Stimulated activated CD4-positive, alpha-beta T cell treated with anti-CD3 and anti-CD28 coated beads, Interleukin-12 subunit alpha, Interleukin-12 subunit beta, amount 100 ng/mL, for 24 hours (primary cell): ENCODE measurements at places on chromosomes 5 and 9.

DNA sequence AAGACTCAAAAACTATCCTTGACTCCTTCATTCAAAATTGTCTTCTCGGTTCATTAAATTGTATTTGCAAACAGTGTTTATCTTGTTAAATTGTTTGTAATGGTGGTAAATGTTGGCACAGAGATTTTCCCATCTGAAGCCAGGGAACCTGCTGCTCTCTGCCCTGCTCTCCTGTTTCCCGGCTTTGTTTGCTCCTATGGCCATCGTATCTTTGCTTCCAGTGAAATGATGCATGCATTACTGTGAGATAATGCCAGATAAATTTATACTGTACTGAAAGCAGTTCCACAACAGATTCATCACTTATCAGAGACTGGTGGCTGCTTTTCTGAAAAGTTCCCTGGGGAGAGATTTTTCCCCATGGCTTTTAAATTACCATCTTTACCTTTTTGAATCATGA is 81.4 kb downstream of the CD180 start:
- DNase-seq: no peak

DNA sequence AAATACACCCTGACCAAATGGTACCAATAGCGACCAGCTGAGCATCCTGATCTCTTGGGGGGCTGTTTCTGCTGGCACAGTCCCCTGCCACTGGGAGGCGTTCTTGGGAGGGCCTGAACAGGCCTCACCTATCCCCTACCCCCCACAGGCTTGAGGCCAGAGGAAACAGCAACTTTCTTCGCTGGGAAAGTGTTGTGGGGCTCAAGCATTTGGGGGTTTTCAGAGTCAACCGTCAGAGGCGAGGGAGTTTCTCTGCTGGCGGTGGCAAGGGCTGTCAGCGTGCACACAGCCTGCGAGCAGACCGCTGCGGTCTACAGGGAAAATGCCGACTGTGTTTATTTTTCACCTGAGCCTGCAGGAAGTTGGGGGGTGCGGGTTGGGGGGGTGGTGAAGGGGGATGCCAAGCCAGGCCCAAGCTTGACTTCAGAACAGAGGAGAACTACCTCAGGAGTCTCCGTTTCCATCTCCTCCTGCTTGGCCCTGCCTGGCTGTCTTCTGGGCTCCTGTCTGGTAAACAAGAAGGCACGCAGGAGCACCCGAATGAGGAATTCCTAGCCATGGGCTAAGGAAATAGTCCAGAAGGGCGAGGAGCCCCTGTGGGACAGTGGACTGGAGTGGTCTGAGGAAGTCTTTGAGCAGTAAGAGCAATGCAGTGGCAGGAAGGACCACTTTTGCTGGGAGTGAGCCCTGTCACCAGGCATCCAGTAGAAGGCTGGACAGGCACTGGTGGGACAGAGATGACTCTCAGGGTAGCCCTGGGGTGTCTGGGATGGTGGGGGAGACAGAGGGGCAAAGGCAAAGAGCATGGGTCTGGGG is 18.1 kb downstream of the TCF7 start:
- DNase-seq: no peak

DNA sequence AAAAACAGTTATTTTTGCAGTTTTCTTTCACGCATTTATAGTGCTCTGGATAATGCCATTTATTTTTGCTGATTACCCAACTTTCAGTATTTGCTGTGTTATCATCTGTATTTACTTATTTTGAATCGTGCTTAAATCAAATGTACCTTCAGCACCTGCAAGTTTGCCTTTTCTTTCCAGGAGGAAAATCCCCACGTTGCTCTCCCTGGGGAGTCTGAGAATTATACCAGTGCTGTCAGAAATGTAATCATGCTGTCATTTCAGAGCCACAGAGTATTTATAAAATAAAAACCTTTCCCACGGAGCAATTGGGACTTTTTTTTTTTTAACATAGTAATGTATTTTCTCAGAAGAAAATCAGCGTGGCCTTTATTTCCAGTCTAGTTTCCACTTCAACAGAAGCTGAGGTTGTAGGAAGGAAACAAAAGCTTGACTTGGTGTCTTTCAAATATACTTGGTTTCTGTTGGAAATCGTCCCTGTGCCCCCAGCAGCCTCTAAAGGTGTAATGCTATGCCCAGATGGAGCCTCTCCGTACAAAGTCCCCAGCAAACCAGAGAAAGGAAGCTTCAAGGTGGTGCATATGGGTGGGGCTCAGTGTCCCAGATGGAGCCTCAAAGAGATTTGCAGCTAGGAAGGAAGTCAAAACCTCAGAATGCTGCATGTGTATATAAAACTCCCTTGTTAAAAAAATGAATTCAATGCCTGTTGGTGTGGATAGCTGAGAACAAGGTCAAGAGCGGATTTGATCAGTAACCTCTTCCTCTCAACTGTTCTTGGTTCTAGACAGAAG is 2.1 kb downstream of the GPR150 start:
- DNase-seq: no peak

- no peak for DNase-seq
Observed at GRCh38 chr5:149464796-149465489, 85.9 kb upstream of the IL17B start.

DNA sequence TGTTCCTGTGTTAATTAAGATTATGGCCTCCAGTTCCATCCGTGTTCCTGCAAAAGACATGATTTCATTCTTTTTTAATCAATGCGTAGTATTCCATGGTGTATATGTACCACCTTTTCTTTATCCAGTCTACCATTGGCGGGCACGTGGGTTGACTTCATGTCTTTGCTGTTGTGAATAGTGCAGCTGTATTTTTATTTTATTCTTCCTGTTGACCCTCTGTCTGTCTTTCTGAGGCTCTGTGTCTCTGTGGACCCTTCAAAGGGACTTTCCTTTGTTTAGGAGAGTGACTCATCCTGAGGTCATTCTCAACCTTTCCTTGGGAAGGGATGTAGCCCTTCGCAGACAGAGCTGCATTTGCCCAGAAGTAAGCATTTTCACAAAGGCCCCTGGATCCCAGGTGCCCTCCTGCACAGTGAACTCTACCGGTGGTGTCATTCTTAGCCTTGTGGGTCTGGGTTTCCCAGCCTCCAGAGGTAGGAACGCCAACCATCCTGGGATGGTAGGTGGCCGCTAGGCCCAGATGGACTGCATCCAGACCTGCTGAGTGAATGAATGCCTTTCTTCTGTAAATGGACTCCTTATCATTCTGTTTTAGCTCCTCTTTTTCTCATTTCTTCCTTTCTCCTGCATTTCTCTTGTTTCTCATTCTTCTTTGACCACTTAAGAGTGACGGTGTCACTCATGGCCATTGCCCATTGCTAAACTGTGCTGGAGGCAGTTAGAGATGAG is 22.4 kb downstream of the TRIO start:
- DNase-seq: no peak

DNA sequence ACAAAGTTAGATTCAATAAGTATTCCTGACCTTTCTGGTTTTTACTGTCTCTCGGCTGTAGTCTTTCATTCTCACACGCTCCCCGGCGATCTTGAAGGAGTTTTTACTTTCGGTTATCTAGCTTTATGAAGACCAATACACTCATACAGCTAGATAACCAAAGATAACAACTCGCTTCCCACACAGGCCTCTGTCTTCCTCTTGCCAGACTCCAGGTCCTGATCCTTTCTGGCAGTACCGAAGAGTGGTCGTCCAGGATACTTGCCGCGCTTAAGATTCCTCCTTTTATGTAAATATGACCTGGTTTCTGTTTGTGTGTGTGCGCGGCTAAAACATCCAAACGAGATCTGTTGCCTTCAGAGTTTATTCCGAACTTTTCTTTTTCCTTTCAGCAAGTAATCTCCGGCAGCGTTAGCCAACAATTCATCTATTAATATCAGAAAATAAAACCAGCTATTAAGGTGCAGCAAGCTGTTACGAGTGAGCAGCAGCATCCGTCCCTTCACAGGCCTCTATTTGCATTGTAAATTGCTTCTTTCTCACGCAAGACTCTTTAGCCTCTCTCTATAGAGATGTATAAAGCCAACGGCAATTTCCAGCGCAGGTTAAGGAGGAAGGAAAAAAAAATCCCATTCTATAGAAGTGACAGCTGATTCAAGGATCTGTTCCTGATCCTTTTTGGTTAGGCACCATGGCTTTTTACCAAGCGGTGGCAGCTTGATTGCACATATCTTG is 216.1 kb downstream of the MEF2C start:
- DNase-seq: no peak

- no peak for DNase-seq
Observed at GRCh38 chr9:23615569-23615968, 210.5 kb downstream of the ELAVL2 start.

DNA sequence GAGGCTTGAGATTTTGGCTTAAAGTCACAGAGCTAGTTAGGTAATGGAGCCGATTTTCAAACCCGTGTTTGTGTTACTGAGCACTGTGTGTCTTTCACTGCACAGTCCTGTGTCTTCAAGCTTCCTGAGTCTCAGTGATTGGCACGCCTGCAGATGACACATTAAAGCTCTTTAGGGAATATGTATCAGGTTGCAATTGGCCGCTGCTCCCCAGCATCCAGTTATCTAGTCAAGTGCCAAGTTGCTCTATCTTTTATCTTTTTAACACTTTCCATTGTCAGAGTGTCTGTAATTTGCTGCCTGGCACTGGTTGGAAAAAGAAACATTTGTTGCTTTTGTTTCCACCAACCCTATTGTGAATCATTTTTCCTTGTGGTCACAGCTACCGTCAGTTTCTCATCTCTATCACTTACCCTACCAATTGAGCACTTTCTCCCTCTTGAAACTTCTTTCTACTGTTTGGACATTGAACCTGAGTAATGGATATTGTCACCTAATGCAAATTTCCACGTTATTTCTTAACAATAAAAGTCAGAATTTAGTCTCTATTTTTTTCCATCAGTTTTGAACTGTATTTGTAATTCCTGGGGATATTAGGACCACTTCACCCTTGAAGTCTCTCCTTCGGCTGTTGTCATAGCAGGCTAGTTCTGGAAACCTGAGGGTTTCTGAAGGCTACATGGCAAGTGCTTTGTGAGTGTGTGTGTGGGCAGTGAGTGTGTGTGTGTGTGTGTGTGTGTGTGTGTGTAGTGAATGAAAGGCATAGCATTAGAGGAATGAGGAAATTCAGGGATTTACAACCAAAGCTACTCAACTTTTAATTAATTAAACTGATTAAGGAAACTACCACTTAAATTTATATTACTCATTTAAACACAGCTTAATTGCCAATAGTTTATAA is 274.3 kb downstream of the ISL1 start:
- DNase-seq: no peak

- DNase-seq: no peak
Observed at GRCh38 chr9:120151806-120152205, 428.2 kb downstream of the CDK5RAP2 start.

DNA sequence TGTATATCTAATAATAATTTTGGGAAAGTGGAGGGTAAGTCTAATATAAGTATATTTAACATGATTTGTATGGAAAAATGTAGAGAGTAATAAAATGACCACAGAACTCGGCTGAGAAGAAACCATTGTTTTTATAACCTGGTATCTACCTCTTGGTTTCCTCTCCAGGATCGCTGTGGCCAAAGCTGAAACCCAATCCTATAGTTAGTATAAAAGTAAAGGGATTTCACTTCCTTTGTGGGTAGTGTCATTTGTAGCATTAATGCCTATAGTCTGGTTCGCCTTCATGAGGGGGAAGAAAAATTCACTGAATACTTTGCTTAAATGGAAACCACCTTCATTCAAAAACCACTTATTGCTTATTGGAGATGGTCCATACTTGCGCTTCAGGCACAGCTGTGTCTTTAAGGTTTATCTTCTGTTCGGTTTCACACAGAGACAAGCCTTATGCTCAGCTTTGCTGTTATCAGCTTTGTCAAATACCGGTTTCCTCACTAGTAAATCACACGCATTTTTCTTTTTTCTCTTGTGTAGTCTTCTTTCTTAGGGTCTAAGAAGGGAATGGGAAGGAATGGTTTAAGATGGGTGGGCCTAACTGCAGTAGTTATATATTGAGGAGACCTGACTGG is 12.1 kb downstream of the PIK3R1 start:
- DNase-seq: no peak

GRCh38 chr9:91060520-91061343 is 259.1 kb downstream of the SYK start:
- DNase-seq: no peak

DNA sequence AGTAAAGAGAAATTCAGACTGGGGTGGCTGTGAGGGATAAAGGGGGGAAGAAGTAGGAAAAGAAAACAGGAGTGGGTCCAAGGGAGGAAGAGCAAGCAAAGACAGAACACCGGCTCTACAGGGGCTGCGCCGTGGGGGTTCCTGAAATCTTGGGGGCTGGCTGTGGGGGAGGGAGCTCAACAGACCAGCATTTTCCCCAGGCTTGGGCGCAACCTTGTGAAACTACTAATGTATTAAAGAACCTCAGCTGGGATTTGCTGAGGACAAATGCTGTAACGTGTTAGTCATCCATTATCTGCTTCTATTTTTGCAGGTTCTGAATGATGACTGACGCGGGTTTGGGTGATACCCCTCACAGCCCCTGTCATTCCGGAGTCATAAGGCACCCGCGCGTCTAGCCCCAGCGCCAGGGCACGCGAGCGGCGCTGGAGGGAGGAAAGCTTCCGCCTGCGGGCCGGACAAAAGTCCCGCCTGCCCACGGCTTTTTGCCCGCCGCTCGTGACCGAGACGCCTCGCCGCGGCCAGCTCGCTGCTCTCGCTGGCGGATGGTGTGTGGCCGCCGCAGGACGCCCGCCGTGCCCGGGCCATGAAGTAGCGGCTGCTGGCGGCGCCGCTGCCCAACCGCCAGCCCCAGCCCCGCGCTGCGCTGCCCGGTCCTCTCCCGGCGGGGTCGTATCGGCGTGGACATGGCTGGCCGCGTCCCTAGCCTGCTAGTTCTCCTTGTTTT is 110.6 kb downstream of the PAM start:
- peak; percentile 28 for DNase-seq

DNA sequence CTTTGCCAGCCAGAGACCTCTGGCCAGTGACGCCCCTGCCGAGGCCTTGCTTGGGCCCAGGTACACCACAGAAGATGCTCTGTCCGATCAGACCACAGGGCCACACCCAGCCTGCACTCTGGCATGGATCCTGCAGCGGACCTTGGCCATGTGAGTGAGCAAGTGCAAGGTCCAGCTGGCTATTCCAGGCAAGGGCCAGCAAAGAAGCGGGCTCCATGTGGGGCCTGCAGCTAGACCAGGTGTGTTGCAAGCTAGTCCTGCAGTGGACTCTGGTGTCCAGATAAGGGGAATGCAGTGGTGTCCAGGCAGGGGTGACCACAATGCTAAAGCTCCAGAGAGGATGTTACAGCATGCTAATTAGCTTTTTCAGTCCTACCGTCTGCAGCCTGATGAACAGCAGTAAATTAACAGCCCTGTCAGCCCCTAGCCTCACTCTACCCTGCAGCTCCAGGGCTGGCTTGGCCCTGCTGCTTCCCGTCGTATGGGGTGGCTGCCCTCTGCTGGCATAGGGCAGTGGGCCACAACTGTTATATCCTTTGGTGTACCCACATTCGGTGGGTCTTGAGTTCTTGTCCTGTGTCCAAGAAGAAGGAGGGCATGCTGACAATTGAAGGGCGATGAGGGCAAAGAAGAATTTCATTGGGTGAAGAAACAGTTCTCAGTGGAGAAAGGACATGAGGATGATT is 284.5 kb upstream of the POU5F2 start:
- DNase-seq: no peak

GRCh38 chr5:172648755-172649154 is 7.7 kb downstream of the NEURL1B start:
- no peak for DNase-seq

GRCh38 chr9:93549611-93550010 is 26.8 kb upstream of the PHF2 start:
- DNase-seq: no peak

GRCh38 chr5:98458726-98459125 is 314.7 kb upstream of the RGMB start:
- no peak for DNase-seq

GRCh38 chr5:142814122-142814521 is 43.9 kb downstream of the ARHGAP26 start:
- no peak for DNase-seq
